ENCODE measurements at places on chromosomes 2 and 18. TPM values are rescaled to one million over a fixed set of nuclear protein-coding genes. Genes with fewer than 3 reads are reported as not detected.

DNA sequence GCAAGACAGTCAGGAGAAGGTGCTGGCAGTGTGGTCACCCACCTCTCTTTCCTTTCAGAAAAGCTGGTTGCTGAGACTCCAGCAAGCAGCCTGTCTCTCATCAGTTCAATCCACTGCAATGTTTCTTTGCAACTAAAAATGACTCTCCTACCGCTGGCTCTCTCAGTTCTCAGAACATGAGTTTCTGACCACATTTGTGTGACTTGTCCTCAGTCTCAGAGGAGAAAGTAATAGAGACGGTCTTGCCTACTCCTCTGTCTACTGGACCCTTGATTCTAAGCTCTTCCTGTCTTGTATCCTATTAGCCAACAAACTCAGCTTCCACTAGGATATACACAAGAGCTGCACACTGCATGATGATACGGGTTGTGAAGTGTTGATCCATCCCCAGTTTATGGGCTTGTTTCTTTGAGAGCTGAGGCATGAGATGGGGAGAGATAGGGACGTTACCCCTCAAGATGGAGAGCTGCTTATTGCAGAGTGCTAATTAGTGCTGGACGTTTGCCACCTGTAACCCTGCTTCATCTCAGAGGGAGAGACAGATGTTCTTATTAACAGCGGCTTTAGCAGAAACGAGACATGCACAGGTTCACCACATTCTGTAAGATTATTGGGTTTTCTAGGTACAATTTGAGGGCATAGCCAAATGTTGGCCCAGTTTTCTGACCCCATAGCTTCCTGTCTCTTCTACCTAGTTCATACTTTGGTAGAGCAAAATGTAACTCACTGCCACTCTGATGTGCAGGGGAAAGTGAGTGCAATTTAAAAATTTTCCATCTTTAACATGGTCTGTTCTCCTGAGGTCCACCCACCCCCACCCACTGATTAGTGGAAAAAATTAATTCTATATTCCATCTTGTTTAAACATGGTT is 32.4 kb upstream of the YWHAQ start:
- H3K27ac ChIP-seq, result no peak overlapping the region
- H3K4me3 ChIP-seq, result no peak overlapping the region
- no peaks in the 10 kb centered on the region for H3K27me3 ChIP-seq
- DNase-seq, result no peak

DNA sequence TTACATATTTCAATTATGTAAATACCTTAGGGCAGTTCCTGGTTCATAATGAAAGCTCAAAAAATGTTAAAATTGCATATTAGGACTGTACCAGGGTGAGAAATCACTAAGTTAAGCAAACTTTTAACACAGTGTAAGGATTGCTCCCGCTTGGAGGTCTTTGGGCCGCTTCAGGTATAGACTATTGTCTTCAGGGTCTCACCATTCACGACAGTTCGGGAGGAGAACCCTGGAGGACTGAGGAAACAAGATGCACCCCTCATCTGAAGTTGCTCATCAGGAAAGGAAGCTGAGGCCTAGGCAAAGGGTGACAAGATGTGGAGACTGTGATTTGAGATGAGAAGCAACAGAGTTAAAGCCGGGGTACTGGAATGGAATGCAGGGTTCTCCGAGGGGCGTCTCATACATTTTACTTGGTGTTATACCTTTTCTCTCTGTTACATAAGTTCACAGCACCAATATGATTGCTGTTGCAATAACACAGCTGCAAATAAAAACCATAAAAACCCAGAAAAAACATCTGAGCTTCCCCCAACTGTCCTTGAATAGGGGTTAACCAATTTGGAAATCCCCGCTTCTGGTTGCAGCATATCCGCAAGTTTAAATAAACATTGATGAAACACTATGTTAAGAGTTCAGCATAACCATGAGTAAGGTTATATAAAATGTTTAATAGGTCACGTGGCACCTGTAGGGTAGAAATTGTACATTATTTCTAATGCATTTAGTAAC is 40.1 kb downstream of the FBXO48 start:
- peaks cover 32% of the 10 kb centered on the region for H3K4me1 ChIP-seq
- no peak overlapping the region for H3K4me3 ChIP-seq
- no peak overlapping the region for H3K27ac ChIP-seq
- no peak for DNase-seq

GRCh38 chr18:47287911-47288585 is 36.6 kb upstream of the SKOR2 start:
- DNase-seq, result no peak
- no peaks in the 10 kb centered on the region for H3K4me1 ChIP-seq
- H3K27ac ChIP-seq, result no peak overlapping the region
- peaks cover 41% of the 10 kb centered on the region for H3K27me3 ChIP-seq

GRCh38 chr2:25539136-25539535 is 134.2 kb downstream of the DTNB start:
- H3K27ac ChIP-seq, result no peak overlapping the region
- DNase-seq, result no peak
- H3K4me3 ChIP-seq, result no peak overlapping the region
- no peaks in the 10 kb centered on the region for H3K4me1 ChIP-seq
- H3K36me3 ChIP-seq, result no peaks in the 10 kb centered on the region

Gene SRD5A2
- not detected for total RNA-seq
